ENCODE measurements at places on chromosomes 12 and 14.
A peak's percentile ranks its signal among the peaks of the same experiment; 100 is the strongest.

DNA sequence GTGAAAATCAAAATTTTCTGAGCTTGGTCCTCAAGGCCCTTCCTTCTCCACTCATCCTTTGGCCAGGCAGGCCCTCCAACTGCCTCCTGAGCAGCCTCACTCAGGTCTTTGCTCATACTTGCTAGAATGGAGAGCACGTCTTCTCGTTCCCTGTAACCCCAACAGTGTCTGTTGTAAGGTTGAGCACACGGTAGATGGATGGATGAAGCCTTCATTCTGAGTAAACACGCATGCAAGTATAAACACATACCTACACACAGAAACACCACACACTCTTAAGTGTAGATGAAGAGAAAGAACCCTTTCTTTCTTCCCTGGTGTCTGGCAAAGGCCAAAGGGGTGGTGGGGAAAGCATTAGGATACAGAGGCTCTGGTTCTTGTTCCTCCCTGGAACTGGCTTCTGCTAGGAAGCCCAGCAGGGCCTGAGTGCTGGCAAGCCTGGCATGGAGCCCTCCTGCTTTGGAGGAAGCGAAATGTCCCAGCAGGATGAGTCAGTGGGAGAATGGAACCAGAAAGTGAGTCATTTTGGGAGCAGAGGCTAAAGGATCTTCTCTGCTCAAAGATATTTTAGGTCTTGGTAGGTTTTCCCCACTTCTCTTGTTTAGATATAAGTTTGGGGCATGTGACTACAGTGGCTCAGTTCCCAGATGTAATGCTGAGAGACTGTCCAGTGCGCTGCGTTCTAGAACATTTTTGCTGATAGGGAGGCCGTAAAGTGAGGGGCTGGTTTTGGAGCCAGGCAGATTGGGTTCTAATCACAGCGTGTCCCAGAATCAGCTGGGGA, 127.4 kb downstream of the CACNA1C start:
- peak; percentile 94 for DNase-seq

- DNase-seq = no peak
Measured at GRCh38 chr14:55858604-55859003, 259.6 kb upstream of the PELI2 start.

- peak; percentile 40 for DNase-seq
Measured at GRCh38 chr14:68397822-68398221, 395.0 kb downstream of the ZFP36L1 start.

DNA sequence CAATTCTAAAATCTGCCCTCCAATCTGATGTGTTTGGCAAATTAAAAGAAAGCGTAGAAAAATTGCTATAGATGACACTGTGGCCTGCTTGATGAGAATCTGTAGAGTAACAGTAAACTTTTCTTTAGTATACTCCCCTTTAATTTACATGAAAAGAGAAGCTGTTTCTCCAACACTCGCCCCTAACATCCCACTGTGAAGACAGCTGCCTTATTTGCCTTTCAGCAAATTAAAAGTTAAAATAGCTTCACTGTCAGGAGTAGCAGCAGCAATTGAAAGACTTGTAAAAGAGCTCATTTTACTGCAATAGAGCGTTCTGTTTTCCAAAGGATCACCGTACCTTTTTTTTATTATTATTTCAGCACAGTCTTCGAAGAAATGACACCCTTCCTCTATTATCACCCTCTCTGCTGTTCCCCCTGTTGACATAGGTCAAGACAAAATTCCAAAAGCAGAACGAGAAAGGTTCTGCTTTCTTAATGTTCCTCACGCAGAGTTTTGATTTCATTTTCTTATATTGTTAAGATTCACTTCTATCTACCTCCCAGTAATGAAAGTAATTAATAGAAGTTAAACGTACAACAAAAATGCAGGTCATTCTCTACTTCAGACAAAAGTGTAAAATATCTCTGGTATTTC, 153.5 kb upstream of the USP15 start:
- DNase-seq = no peak

DNA sequence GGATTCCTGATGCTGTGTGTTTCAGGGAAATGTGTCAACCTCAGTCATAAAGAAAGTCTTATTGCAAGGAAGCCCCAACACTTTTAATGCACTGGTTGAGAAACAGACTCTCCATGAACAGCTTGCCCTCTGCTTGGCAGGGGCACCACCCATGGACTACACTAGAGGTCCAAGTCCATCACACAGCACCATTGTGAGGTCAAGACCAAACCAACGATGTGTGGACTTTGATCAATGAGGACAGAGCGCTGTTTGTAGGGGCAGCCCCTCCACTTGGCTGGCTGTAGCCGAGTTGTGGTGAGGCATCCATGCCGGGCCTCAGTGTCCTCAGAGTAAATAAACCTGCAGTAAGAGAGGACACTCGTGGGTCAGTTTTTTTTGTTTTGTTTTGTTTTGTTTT, 29.8 kb downstream of the ZFYVE21 start:
- no peak for DNase-seq

- no peak for DNase-seq
Measured at GRCh38 chr14:69183735-69184134, 7.6 kb upstream of the EXD2 start.

DNA sequence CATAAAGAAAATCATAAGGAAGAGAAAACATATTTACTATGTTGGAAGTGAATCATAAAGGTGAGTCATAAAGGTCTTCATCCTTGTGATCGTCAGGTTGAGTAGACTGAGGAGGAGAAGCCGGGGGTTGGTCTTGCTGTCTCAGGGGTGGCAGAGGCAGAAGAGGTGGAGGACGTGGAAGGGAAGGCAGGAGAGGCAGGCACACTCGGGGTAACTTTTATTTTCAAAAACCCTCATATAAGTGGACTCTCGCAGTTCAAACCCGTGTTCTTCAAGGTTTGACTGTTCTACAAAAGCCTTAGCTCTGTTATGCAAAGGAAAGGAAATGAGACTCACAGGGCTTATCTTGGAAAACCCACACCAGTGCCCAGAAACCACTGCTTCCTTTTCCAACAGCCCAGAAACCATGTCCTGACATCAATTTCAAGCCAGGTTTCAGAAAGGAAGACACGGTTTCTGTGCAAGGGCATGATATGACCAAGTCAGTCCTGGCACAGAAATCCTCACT, 14.0 kb downstream of the SMCO2 start:
- no peak for DNase-seq

DNA sequence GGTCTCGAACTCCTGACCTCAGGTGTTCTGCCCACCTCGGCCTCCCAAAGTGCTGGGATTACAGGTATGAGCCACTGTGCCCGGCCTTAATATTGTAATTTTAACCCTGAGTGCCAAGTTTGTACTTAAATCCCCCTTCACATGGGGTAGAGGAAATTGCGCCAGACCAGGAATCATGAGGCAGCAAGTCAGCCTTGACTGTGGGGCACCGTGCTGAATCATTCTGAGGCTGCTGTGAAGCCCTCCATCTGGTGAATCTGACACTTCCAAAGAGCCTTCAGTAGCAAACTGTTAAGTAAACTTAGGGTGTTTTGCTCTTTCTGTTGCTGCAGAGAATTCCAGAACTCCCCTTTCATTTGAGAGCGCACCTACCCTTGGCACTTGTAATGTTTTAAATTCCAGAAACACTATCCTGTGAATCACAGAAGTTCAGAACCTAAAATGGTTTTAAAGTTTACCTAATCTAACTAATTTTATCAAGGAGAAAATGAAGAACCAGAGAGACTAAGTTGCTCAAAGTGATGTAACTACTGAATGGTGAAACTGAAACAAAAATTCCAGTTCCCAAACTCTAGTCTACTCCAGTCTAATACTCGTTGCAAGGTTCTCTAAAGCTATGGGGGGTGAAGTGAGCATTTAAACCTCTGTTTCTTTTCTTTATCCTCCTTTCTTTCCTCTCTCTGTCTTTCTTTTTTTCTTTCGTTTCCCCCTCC, 7.5 kb downstream of the HEBP1 start:
- DNase-seq = no peak

GRCh38 chr14:106683631-106684030, 1157.2 kb downstream of the TMEM121 start:
- no peak for DNase-seq

DNA sequence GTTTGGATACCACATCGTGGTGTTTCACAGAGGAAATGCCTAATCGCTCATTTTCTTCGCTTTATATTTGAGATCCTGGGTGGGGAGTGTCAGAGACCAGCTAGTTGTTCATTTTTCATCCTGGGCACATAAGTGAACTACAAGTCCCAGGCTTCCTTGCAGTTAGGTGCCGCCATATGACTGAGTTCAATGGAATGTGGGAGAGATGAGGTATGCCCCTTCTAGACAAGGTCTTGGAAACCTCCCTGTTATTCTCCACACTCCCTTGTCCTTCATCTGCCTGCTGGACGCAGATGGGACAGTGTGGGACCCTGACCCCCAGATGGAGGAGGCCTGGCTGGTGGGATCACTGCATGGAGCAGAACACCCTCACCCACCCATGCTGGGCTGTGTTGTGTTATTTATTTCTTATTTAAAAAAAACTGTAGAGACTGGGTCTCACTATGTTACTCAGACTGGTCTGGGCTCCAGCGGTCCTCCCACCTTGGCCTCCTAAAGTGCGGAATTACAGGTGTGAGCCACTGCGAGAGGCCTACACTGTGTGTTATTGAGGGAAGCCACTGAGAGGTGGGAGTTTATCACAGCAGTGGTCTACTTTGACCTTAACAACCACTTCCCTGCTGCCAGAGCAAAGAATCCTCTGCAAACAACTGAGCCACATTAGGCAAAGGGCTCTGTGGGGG, 42.9 kb upstream of the VRK1 start:
- peak; percentile 54 for DNase-seq

DNA sequence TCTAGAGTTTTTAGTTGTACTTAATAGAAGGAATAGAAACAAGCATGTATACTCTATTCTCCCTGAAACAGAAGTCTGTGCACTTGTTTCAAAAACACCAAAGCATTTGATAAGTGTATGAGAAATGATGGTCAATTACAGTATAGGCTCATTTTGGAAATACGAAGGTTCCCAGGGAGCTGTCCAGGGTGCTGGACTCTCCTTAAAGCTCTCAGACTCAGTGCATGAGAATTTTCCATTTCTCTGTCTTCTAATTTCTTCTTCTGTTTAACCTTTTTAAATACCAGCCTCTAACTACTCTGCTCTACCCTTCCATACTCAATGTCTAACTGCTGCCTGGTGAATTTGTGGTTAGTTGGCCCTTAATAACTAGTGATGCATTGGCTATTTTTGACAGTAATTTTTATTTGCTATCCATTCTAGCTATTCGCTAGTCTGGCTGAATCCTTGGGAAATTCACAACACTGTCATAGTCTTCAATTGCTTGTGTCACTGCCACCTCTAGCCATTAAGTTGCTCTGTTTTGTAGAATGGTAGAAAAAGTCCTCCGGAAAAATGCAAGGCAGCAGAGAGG, 229.2 kb downstream of the NRXN3 start:
- DNase-seq = peak; percentile 21

GRCh38 chr12:46160101-46160980, 108.5 kb downstream of the SLC38A1 start:
- no peak for DNase-seq

GRCh38 chr12:6788972-6789924, at the start of gene CD4:
Gene CD4 (plus strand): TSS chr12:6789528. CDS start chr12:6800139, 10,611 bp downstream.
- no peak for DNase-seq

- DNase-seq = no peak
Measured at GRCh38 chr14:47103771-47104170, 452.2 kb upstream of the RPL10L start.

DNA sequence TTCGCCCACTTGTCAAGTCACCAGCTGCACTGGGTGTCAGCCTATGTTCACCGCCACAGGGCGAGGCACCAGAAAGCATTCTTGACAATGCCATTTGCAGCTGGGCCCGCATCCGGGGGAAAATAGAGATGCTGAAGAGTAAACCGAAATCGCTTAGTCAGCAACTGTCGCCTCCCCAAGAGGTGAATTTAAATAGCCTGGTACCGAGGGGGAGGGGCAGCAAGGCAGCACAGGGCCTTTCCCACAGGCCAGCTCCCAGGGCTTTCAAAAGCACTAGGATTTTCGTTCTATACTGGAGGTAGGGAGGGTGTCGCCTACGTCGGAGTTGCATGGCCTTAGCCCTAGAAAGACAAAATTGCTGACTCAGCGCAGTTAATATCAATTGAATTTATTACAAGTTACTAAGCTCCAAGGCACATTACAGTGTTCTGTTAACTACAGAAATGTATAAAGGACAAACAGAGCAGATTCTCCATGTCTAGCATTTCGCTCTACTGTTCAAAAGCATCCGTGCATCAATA, 4.3 kb downstream of the IRF2BPL start:
- DNase-seq = peak; percentile 57

GRCh38 chr12:122851820-122852219, 16.6 kb downstream of the HIP1R start:
- DNase-seq = no peak

GRCh38 chr12:47757840-47758583, 668 bp downstream of the RAPGEF3 start:
- no peak for DNase-seq

GRCh38 chr12:62372825-62373224, 93.8 kb upstream of the MON2 start:
- DNase-seq = no peak

GRCh38 chr12:72313806-72314205, 41.6 kb downstream of the TRHDE start:
- no peak for DNase-seq

DNA sequence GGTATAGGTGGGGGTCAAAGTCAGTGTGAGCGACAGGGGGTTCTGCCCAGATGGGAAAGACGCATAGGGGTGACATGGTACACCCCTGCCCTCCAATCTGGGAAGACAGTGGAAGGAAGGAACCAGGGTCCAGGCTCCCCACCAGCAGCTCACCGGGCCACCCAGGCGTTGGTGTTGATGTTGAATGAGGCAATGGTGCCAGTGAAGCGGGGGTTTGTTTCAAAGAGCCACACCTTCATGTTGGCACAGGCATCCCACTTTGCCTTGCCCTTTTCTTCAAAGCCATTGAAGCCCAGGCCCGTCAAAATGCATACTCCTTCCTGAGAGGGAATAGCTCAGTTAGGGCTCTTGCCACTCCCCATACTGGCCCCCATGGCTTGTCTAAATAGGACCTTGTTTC, 7.5 kb downstream of the EMG1 start:
- no peak for DNase-seq

- DNase-seq = no peak
Measured at GRCh38 chr12:58870595-58870994, 49.7 kb downstream of the LRIG3 start.

DNA sequence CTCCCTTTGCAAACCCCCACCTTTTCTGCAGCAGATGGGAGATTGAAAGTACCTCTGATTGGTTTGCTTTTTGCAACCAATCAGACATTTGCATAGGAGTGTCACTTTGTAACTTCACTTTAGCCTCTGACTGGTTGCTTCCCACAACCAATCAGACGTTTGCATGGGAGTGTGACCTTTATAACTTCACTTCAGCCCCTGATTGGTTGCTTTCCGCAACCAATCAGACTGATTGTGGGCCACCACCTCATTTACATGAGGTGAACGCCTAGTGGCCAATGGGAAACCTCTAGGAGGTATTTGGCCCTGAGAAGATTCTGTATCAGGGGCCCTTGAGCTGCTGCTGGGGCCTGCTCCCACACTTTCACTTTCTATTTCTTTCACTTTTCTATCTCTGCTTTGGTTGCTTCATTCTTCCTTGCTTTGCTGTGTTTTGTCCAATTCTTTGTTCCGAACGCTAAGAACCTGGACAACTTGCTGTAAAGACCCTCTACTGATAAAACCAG, 106.0 kb upstream of the PRICKLE1 start:
- no peak for DNase-seq

All from urothelium cell line (cell line).